Stimulated activated CD8-positive, alpha-beta memory T cell treated with anti-CD3 and anti-CD28 coated beads, Interleukin-4, amount 100 ng/mL, for 24 hours (primary cell): ENCODE measurements at places on chromosomes 2 and 18.

GRCh38 chr2:64924170-64924934 lies 64.8 kb upstream of the SLC1A4 start:
- DNase-seq, result no peak

DNA sequence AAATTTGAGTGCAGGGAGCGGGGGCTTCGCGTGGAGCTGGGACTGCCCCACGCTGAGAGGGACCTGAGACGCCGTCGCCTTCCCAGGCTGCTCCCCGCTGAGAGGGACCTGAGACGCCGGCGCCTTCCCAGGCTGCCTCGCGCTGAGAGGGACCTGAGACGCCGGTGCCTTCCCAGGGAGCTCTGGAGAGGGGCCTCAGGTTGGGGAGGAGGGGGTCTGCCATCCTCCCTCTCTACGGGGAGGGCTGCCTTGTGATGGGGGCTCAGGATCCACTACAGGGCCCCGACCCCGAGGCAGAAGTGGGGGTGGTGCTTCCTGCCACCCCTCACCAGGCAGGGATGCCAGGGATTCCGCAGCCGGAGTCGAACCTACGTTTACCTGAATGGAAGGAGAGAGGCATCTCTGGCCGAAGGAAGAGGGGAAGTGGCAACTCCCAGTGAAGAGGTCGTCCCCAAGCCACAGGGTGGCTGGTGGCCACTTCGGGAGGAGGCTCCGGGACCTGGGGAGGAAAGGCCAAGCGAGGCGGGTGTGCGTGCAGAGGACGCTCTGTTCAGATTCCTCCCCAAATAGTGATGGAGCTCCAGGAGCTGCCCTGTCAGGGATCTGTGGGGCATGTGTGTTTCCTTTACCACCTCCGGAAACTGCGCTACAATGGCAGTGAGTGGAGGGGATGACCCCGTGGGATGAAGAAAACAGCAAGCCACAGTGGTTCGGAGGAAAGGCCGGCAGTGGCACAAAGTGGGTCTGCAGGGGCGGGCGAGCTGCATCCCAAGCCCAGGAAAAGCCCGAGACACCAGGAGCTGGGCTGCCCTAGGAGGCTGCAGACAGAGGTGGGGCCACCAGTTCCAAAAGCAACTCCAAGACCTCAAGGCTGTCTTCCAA lies 108.2 kb upstream of the CTDP1 start:
- DNase-seq, result no peak

DNA sequence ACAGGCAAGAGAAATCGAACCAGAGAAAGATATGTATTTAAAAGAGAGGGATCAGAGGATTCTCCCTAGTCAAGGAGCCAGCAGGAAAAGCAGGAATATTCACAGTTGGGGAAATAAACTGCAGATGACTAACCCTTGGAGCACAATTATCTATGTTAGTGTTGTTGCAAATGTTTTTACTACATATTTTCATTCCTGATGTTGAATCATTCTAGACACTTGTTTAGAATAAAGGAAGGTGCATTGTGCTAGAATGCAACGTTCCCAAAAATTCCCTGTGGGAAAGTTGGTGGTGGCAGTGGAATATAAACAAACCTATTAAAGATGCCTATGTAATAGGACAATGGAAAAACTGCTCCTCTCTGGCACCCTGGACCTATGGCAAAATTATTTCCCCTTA lies 63.3 kb downstream of the DTNA start:
- DNase-seq, result no peak

DNA sequence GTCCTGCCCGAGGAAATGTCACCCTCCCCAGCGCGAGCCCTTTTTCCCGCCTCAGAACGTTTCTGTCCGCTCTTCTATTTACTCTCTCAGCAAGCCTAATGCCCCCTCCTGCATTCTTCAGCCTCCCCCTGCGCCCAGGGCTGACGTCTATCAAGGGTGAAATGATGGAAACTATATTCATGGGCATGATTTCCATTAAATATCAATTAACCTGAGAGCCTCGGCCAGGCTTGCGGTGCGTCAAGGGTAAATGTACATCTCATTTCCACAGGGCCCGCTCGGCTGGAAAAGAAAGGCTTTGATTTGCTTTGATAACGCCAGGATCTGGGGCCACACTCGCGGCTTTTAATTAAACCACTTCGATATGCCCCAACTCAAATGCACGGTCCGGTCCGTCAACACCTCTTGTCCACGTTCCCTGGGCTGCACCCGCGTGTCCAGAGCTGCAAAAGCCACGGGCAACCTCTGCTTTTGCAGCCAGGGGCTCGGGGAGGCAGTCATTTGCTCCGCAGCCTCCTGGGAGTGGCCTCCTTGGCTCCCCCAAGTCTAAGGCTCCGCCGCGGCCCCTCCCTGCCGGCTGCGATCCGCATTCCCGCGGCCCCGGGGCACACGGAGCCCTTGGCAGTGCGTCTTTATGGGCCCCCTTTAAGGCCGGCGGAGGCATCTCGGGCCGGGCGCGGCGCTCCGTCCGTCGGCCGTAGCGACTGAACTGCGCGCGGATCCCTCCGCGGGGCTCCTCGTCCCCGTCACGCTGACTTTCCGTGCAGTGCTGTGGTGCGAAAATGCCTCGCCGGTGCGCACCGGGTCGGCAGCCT lies at the start of gene HOXD8:
TSS of gene HOXD8 (plus strand) at position 724 of the 815 bp plus-strand sequence. CDS start 662 bp downstream, outside the sequence.
- DNase-seq, result no peak
